ENCODE measurements at places on chromosomes 5 and 9.
A peak's percentile ranks its signal among the peaks of the same experiment; 100 is the strongest.

DNA sequence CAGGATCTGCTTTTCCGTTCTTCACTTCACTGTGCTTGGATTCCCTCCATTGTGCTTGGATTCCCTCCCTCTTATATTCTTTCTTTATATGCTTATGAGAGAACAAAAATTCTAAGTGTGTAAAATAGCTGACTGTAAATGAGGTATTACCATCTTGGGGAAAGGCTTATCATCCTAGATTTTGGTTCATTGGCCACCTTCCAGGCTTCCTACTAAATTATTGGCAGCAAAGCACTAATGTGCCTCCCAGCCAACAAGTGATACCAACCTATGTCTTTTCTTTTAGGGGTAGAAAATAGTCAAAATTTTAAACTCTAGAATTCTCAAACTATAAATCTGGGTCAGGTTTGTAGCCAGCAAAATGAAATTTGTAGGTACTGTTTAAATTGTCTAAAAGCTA, 52.7 kb downstream of the NDUFAF2 start:
- no peak for DNase-seq

DNA sequence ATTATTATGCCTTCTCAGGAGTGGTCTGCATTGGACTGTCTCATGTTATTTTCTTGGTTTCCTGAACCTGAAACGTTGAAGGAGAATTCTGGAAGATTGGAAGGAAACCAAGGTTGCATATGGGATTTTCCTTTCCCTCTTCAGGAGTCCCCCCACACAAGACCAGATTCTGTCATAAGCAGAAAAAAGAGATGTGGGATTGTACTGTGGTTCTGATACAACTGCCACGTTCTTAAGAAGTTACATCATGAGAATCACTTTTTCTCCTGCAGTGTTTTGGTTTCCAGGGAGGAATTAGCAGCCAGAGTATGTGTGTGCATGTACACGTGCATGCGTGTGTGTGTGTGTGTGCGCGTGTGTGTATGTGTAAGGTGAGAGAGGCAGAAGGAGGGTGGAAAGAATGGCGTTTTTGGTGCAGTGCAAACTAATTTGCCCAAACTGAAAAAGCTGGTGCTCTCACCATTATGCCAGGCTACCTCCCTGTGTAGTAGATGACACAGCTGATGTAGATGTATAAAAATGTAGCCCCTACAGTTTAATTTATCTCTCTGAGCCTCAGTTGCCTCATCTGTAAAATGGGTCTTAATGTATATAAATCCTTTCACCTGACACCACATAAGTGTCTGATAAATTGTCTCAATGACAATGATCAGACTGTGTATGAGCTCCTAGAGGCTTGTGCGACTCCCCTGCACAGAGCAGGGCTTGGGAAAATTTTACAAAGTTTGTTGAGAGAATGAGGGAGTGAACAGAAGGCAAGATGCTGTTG, 38.6 kb downstream of the RALGPS1 start:
- peak; percentile 37 for DNase-seq

GRCh38 chr9:105441616-105442160, 6.1 kb upstream of the FSD1L start:
- DNase-seq, result peak; percentile 67

- DNase-seq, result no peak
Measured at GRCh38 chr9:84841931-84842330, 172.4 kb downstream of the NTRK2 start.

- no peak for DNase-seq
Measured at GRCh38 chr5:146704949-146705665, 173.4 kb downstream of the PPP2R2B start.

DNA sequence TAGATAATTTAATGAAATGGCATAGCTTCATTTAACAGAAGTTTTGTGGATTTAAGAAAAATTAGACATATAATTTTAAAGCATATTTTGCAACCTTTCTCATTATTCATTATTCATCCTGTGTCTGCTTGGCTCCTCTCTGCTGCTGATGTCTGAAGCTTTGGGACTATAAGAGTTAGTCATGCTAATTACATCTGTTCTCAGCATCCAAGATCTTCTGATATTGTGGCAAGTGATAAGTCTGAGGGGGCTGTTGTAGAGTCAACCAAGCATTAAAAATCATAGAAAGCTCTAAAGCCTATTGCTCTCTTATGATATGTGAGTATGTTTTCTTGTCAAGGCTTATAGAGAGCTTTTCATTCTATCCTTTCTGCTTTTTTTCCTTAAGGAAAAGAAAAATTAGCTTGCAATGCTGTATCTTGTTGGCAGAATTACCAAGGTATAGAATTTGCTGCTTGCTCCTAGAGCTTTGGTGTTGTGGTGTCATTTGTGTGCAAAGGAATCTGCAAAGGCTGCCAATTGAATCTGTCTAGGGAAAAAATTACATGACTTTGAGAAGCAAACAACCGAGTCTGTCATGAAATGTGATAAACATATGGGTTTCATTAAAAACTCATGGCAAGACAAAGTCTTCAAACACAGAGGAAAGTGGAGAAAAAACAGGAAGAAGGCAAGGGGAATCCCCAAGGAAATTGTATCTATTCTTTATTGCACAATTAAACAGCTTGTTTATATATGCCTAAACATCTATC, 156.1 kb upstream of the DAB2 start:
- DNase-seq, result peak; percentile 76

- DNase-seq, result peak; percentile 3
Measured at GRCh38 chr5:101045689-101046088, 142.6 kb upstream of the ST8SIA4 start.

DNA sequence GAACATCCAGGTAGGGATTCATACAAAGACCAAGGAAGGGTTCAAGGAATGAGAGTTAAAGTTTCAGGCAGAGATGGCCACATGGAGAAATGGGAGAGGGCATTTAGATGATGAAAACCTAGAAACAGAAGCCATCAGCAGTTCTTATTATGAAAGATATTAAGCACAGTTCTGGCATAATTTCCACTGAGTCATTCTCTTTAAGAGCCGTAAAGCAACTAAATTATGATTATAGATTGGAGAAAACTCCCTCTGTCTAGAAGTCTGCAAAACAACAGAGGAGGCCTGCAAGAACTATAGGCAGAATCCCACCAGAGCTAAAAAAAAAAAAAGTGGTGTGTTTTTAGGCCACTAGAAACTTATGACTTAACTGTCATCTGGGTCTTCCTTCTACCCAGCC, 157.1 kb upstream of the MPDZ start:
- DNase-seq, result no peak

DNA sequence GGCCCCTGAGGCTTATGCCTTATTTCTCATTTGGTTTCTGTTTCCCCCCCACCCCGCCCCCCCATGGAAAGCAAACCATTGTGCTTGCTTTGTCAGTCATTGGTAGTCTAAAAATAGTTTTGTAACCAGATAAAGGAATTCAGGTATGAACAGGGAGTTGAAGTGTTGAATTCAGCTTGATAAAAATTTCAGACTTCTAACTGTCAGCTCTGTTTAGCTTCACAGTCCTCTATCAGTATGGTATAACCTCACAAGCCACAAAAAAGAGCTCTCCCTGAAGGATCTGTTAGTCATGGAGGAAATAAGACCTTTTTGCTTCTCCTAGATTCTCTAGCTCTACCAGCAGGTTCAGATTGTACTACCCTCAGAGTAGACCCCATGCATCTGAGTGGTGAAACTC, 378.1 kb downstream of the TMEM38B start:
- DNase-seq, result no peak

- peak; percentile 32 for DNase-seq
Measured at GRCh38 chr9:81002242-81002641, 687.1 kb downstream of the TLE1 start.

DNA sequence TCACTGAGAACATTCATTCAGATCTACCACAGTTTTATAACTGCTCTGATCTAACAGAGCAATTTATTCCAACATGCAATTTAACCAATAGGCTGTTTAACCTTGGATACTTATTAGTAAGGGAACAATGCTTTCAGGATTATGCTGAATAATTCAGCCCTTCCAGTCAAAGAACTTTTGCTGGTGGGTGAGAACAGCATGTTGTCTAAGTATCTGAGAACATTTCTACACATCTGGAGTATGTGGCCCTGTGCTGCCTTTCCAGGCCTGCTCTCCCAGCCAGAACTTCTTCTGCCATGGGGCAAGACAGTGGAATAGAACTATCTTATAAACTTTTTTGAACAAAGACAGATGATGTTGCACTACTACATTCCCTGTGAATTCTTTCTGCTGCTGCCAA, 55.8 kb downstream of the NFIB start:
- no peak for DNase-seq

DNA sequence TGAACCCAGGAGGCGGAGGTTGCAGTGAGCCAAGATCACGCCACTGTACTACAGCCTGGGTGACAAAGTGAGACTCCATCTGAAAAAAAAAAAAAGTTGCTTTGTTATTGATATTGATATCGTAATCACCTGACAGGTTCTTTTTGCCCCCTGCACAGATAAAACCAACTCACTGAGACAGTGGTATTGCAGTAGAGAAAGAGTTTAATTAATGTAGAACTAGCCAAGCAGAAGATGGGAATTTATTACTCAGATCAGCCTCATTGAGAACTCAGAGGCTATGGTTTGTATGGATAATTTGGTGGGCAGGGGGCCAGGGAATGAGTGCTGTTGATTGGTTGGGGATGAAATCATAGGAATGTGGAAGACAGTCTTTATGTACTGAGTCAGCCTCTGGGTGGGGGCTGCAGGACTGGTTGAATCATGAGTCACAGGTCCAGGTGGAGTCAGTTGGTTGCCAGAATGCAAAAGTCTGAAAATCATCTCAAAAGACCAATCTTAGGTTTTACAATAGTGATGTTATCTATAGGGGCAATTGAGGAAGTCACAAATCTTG, 35.8 kb upstream of the MEGF10 start:
- peak; percentile 79 for DNase-seq

DNA sequence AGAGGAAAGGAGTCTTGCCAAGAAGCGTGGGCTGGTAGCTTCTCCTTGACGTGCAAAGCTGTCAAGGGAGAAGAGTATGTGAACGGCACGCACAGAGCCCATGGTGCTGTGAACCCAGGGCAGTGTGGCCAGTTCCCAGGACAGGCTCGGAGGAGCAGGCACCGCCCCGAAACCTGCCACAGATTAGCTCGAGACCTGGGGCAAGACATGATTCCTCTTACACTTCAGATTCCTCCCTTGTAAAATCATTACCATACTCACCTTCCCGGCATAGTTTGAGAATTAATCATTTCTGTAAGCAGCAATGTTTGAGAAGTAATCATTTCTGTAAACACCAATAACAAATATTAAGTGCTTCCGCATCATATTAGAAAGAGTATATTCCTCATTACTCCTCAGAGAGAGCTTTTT, 19.9 kb downstream of the GOLM1 start:
- DNase-seq, result no peak

DNA sequence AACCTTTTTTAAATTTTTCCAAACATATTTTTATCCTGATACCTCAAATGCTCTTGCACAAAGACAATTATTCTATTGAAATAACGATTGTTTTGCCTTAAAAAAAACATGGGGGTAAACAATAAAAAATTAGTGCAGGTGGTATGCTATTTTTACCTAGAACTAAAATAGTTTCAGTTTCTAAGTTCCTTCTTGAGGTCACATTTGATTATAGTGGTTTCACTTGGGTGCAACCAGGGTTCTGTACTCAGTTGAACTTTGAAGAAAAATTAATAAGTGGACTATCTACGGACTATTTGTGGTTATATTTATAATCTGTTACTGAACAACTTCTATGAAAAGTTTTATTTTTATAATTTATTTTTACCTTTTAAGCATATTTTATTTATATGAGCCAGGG, 387.1 kb upstream of the IZUMO3 start:
- DNase-seq, result no peak

GRCh38 chr5:80326468-80326867, 6.7 kb downstream of the SPZ1 start:
- DNase-seq, result no peak

- peak; percentile 65 for DNase-seq
Measured at GRCh38 chr5:66757219-66757833, 161.1 kb downstream of the MAST4 start.
